ENCODE measurements at places on chromosomes 3 and 15.

DNA sequence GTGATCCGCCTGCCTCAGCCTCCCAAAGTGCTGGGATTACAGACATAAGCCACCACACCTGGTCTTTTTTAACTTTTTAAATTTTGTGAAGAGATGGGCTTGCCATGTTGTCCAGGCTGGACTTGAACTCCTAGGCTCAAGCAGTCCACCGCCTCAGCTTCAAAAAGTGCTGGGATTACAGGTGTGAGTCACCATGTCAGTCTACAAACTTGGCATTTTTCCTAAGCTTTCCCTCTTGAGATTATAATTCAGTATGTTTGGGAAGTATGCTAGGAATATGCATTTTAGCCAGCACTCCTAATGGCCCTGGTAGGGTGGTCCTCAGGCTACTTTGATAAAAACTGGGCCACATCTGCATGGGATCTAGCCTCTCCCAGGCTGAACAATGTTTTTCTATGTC, 4.4 kb downstream of the WDR73 start:
- peak; percentile 21 for DNase-seq

GRCh38 chr15:73677146-73677607, 7.0 kb upstream of the CD276 start:
- peak; percentile 75 for DNase-seq

DNA sequence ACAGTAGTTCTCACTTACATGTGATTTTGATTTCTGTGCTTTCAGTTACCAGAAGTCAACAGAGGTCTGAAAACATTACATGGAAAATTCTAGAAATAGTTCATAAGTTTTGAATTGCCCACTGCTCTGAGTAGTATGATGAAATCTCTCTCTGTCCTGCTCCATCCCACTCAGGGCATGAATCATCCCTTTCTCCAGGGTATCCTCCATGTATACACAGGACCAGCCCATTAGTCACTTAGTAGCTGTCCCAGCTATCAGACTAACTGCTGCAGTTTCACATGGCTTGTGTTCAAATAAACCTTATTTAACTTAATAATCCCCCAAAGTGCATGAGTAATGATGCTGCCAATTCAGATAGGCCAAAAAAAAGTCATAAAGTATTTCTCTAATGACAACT, 38.6 kb downstream of the EPHA3 start:
- peak; percentile 90 for DNase-seq

- no peak for DNase-seq
Observed at GRCh38 chr15:101175401-101175800, 76.4 kb downstream of the CHSY1 start.

GRCh38 chr15:43095243-43095642, 10.6 kb downstream of the UBR1 start:
- peak; percentile 63 for DNase-seq

DNA sequence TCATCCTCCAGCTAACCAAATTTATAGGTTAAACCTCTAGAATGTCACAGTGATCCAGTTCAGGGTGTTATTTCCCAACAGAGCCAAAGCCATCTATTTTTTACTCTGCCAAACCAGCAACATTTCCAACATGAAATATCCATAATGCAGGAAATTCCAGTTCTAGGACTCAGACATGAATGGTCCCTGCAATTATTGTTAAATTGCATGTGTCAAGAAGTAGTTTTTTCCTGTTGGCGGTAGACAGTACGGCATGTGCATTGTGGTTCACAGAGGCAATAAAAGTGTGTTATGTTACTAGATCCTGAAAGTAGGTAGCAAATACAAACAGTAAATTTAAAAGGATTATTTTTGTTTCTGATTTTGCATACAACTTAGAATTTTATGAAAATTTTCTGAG, 215.7 kb upstream of the THBS1 start:
- peak; percentile 8 for DNase-seq

GRCh38 chr15:95556866-95557225, 773.7 kb upstream of the NR2F2 start:
- DNase-seq = peak; percentile 48

GRCh38 chr15:60047701-60048100, 43.6 kb downstream of the FOXB1 start:
- no peak for DNase-seq

DNA sequence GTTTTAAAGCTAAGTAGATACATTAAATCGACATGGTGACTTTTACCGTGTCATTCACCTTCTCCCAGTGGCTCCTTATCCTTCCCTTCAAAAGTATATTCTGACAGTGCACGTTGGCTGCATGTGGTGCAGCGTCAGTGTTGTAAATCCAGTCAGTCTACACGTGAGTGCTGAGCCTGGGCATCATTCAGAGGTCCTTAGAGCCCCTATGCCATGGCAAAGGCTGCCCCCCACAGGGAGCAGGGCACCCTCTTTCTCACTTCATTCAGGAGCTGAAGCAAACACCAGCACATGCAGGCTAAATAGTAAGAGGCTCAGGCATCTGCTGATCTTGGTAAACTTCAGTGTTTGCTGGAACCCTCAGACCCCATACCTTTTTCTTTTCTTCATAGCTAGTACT, 43.3 kb downstream of the RASGRP1 start:
- no peak for DNase-seq

DNA sequence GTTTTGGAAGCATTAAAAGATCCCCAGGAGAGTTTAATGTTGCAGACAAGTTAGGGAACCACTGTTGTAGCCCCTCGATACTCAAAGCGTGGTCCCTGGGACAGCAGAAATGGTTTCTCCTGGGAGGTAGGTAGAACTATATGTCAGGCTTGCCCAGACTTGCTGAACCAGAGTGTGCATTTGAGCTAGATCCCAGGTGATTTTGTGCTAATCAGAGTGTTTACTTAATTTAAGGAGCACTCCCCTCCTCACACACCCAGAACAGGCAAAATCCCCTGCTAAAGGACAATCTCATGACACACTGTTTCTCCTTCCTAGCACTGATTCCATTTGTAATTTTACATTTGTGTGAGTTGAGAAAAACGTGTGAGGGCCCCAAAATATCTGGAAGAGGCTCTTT, 24.3 kb downstream of the LMCD1 start:
- DNase-seq = no peak

DNA sequence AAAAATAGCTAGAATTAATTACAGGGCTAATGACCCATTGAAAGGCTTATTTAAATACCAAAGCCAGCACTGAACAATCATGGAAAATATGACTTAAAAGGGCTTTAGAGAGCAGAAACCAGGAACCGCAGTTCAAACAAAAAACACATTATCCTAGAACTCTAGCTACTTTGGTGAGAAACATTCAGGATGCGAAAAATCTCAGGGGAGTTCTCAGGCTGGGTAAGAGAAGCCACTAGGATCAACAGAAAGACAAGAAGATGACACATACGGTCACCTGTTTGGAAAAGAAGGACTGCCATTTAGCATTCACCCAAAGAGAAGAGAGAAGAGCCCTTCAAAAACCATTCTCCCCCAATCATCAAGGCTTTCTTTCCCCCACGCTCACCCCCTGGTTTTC, 75.6 kb upstream of the ICE2 start:
- no peak for DNase-seq

DNA sequence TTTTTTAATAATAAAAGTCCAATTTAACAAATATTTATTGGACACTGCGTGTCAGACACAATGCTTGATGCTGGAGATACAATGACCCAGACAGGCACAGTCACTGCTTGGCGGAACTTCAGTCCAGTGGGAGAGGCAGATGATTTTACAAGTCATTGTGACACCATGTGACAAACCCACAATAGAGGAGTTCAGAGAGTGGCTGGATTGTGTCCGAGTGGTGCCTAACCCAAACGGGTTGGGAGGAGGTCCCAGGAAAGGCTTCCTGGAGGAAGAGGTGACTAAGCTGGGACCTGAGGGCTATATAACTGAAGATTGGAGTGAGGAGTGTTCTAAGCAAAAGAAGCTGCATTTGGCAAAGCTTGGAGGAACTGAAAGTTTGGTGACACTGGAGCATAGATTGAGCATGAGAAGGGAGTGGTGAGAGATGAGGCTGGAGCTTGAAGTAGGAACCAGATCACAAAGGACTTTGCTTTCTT, 41.4 kb downstream of the CRTC3 start:
- peak; percentile 8 for DNase-seq

DNA sequence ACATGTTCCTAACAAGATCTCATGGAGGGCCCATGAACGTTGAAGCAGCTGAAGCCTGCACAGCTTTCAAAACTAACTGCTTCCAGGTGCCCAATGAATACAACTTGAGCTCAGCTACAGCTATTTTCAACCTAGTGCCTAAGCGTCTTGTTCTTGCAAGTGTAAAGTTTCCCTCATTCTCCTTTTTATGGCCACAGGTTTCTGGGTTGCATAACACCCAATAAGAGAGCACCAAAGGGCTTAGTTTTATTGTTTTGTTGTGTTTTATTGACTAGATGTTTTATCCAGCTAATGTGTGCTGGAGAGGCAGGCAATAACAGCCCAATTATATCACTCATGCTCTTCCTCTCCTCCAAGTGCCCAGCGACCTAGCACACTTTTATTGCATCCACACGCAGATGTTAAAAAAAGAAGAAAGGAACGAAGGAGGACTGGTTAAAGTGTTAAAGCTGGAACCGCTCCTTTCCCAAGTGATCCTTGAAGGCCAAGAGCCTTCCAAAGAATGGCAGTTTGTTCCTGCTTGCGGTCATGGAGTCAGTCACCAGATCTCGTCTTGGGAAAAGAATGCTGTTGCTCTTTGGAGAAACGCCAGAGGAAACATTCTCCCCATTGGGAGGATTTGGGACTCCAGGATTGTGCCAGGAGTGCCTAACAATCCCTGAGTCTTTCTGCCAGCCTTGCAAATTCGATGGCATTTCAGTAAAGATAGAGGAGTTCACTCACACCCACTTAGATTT, 156.9 kb downstream of the MEX3B start:
- peak; percentile 28 for DNase-seq

- peak; percentile 56 for DNase-seq
Observed at GRCh38 chr3:32340039-32340438, 51.6 kb upstream of the CMTM7 start.

Data from mesenchymal stem cell (in vitro differentiated cells and primary cell).